GM12892 (cell line): ENCODE measurements at places on chromosomes 16 and 17.

- DNase-seq = no peak
These were observed 49.4 kb downstream of the TNFRSF13B start for GRCh38 chr17:16922386-16923096.

DNA sequence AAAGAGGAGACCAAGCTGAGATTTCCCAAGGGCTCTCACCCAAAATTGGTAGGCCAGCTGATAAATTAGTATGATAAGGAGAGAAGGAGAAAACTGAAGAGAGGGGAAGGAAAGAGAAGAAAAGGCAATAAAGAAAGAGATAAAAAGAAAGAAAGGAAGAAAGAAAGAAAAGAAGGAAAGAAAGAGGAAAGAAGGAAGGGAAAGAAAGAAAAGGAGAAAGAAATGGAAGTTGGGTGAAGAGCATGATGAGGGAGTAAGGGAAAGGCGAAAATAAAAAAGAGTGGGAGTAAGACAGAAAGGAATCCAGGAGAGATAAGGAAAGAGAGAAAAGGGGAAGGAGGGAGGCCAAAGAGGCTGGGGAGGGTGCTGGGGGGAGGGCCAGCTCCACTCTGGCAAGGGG lies 95.4 kb downstream of the MRM1 start:
- DNase-seq = no peak

GRCh38 chr16:87648236-87648635 lies 45.9 kb downstream of the JPH3 start:
- no peak for DNase-seq

- no peak for DNase-seq
These were observed 25.8 kb downstream of the GNPTG start for GRCh38 chr16:1377406-1378010.

- DNase-seq = no peak
These were observed 25.6 kb upstream of the MTSS2 start for GRCh38 chr16:70711211-70712031.

DNA sequence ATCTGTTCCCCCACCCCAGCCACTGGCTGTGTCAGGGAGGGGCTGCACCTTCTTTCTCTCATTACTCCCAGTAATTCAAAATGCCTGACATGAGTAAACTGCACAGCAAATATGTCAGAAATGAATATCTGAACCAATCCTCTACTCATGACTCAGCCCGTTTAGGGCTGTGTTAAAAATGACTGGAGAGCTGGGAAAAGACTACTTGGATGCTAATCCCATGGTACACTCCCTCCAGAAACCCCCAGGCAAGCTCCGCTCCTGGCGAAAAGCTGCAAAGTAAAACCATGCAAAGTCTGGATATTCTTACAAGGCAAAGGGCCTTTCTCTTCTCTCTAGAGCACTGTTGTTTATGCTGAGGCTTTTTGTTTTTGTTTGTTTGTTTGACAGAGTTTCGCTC lies 448.1 kb upstream of the DYNLRB2 start:
- no peak for DNase-seq

DNA sequence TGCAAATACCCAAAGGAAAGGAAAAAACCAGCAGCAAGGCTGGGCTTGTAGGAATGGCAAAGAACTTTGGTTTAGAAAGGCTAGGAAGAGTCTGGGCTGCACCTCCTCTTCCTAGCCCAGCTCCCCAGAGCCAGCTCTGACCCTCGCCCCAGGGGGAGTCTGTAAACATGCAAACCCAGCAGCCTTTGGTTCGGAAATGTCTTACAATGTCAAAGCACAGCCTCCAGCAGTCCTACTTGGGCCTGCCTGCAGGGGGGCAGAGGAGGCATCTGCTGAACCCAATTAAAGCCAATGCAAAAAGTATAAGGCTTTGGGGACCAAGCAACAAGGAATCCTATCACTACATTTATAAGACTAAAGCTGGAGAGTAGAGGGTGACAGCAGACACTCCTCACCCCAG lies 5.0 kb upstream of the FTSJ3 start:
- no peak for DNase-seq

DNA sequence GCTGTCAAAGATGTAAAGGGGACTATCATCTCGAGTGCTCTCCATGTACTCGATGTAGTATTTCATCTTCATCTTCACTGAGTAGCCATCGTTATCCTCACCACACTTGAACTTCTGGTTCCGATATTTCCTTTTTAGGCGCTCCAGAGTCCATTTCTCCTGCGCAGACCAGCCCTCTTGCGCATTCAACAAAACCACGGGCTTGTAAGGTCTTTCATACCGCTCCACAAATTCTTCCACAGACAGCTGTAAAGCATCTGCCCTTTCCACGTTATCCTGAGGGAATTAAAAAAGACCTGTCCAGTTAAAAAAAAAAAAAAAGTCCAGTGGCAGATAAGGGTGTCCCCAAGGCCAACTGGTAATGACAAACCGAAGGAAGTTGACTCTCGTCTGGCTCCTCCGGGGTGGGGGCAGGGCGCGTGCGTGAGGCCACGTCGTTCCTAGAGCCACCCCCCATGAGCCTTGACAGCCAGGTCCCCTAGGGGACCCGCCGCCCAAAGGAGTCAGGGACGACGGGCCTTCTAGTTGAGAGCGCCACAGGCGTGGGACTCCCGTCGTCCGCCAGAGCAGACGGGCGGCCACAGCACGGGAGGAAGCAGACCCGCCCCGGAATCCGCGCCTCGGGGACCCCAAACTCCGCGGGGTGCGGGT lies 701 bp downstream of the JMJD6 start:
- peak; percentile 61 for DNase-seq

DNA sequence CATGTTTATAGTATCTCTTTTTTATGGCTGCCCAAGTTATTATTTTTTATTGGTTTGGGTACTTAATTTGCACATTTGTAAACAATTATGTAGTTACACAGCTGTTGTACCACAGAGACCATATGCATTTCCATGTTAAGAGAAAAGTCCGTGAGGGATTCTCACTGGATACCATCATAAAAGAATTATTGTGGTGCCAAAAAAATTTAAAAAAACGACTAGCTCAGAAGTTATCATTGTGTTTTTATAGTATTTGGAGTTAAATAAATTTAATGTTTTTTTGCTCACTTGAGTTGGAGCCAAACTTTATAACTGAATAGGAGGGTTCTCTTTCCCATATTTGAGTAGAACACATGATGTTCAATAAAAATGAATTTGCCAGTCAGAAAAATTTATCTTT lies 618.7 kb downstream of the WWOX start:
- no peak for DNase-seq

DNA sequence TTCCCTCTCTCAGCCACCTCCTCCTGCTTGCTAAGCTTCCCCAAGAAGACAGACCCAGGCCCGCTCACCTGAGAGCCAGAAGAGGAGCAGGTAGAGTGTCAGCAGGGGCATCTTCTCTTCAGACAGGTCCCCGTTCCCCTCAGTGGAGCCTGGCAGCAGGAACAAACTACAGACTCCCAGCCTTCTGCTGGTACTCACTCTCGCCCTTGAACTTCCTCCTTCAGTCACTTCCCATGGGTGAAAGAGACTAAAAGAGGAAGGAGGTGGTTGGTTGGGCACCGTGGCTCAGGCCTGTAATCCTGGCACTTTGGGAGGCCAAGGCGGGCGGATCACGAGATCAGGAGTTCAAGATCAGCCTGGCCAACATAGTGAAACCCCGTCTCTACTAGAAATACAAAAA lies at the start of gene CD300LF:
CD300LF (minus strand) TSS at position 168 of the 400 bp plus-strand sequence; CDS start at position 111, 57 bp downstream.
- DNase-seq = no peak

DNA sequence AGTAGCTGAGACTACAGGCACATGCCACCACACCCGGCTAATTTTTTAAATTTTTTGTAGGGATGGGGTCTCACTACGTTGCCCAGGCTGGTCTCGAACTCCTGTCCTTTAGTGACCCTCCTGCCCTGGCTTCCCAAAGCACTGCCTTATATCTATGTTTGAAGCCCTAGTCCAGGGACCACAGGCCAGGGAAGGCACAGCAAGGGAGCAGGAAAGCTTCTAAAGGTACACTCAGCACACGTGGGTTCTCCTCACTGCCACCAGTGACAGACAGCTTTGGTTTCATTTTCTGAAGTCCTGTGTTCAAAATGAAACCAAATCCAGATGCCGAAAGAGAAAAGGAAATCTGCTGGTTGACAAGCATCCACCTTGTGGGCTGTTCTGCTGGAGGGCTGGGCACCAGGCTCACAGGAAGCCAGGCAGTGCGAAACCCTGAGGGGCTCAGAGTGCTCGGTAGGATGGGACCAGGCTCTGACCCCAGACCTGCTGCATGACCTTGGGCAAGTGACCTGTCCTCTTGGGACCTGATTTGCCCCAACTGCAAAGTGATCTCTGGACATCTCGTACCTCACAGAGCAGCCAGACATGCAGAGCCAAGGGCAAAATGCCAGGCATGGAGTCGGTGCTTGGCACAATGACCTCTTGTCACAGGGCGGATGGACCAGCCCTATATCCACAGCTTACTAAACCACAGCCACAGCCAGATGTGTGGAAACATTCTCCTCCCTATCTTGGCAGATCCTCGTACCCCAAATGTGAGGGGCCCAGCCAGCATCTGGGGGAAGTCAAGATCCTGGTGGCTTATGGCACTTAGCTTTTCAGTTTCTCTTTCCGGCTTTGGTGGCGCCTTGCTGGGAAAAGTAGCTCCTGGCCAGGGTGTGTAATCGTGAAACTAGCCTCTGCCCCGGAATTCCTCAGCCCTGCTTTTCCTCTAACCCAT lies 2.8 kb upstream of the SOCS1 start:
- peak; percentile 70 for DNase-seq

- DNase-seq = peak; percentile 66
These were observed 21.0 kb downstream of the SLC7A6OS start for GRCh38 chr16:68289621-68290329.

DNA sequence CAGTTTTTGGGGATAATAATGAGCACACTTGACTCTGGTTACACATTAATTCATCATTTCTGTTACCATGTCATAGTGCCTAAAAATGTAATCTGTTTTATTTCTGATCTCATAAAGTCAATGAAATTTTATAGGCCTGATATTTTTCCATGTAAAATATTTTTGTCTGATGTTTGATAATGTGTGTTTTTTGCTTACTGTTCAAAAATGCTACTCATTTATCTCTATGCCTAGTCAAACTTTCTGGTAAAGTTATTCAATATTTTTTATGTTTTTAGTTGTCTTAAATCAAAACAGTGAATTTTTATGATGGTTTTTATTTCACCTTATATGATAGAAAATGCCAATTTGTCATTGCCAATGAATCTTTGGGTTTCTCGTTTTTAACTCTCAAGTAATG lies 147.0 kb downstream of the AHSP start:
- DNase-seq = no peak

DNA sequence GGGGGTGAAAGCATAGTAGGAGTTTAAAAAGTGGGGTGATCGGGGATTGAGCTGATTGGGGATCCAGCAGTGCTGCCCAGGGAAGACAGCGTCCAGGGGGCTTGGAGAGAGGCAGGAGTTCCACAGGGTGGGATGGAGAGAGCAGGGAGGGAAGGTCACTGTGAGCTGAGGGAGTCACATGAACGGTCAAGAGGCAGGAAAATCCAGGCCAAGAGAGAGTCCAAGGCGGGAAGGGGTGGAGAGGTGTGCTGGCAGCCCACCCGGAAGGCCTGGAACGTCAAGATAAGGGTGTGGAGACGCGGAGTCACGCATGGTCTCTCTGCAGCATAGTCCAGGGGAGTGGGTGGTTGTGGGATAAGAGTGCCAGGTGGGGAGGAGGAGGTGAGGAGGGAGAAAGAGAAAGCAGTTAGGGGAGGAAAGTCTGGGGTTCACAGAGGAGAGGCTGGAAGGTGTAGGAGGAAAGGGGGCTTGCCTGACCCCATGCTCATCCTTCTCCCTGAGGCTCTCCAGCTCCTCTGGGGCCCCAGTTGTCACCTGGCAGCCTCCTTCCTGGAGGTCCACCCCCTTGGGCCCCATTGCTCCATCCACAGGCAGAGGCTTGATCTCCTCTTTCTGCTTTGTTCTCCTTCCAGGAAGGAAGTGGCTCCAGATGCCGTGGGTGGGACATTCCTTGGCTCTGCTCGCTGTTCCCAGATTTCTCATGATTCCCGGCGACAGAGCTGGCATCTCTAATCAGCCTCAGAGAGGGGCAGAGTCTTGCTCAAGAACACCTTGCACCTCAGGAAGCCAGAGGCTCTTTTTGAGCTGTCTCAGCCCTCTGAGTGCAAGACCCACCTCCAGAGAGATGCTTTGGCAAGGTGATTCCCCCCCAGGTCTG lies 28.7 kb downstream of the CCR7 start:
- no peak for DNase-seq

- DNase-seq = no peak
These were observed 48.9 kb upstream of the DOC2B start for GRCh38 chr17:230395-230770.

DNA sequence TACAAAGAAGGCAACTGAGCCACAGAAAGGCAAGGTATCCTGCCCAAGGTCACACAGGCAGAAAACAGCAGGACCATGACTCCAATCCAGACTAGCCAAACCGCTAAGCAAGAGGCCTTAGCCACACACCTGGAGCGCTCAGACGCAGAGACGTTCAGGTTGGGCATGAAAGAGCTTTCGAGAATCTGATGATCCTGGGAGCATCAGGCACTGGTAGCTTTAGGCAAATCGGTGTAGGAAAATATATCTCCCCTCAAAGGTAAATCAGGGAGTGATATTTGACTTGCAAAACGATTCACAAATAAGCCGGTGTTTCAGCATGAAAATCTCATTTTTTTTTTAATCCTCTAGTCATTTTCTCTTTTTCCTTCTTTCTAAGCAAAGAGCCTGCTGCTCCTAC lies 279.0 kb downstream of the MRTFB start:
- DNase-seq = no peak

- DNase-seq = no peak
These were observed 144.1 kb upstream of the CES5A start for GRCh38 chr16:56019274-56019673.

DNA sequence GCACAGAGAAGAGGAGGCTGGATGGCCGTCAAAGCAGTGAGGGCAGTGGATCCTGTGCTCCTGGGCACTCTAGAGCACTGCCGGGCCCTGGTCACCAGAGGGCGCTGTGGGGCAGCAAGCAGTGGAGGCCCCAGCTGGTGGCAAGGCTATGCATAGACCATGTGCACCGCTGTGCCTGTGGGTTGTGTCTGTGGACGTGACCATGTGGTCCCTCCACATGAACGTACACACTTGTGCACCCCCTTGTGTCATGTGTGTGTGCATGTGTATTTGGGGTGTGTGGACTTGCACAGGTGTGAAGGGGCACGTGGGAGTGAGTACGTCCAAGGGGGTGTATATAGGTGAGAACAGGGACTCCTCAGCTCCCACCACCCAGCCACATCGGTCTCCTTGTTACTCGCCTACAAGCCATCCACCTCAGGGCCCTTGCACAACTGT lies 4.4 kb upstream of the MAP2K3 start:
- peak; percentile 82 for DNase-seq

- DNase-seq = no peak
These were observed 2.7 kb downstream of the TBCD start for GRCh38 chr17:82754297-82755208.

DNA sequence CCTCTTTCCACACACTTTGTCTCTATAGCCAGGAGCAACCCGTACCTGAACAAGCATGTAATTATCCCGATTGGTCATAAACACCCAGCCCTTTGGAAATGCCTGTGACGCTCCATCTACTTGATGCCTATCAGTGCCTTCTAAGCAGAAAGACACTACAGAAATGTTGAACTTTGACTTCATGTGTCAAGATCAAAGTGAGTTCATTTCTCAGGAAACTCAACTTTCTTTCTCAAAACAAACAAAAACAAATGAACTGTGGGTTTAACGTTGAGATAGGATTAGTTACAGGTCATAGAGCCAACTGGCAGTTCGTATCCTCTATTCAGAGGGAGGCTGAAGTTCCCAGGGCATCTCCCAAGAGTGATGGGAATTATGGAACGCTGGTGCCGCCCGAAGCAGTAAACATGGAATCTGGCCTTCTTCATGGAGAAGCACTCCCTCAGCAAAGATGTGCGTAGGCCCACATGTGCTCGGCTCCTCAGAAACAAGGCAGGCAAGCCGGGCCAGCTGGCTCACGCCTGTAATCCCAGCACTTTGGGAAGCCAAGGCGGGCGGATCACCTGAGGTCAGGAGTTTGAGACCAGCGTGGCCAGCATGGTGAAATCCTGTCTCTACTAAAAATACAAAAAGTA lies 9.5 kb downstream of the SLC6A4 start:
- DNase-seq = no peak
